GOT3 (cell line): ENCODE measurements at places on chromosomes 11 and 22.

DNA sequence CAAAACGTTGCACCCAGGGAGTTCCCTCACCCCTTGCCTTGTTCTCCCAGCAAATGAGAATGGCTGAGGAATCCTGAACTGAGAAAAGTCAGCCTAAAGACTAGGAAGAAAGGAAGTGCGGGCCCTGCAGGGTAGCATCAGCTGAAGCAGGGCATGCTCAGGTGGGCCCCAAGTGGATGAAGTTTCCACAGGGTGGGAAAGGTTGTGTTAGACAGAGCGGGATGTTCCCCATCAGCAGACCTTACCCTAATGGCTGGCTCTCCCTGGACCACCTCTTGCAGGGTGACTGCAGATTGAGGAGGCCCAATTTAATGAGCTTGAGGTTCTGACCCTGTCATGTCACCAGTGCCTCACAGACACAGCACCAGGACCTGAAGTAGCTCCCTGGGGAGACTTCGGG is 81.5 kb upstream of the MYOD1 start:
- no peak for DNase-seq

DNA sequence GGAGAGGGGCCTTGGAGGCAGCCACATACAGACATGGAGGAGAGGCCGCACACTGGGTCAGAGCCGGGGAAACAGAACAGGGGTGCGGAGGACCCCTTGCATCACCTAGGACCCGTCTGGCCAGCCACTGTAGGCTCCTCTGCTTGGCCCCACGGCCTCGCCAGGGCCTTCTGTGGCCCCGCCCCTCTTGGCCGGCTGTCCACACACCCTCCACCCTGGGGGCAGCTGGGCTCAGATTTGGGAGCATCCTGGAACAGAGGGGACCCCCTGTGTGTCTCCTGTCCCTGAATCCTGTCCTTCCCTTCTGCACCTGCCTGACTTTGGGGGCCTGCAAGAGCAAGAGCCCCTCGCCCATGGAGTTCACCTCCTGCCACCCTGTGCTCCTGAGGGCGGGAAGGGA is 7.9 kb upstream of the TH start:
- no peak for DNase-seq

- no peak for DNase-seq
These were observed 1059.6 kb upstream of the RAG2 start for GRCh38 chr11:37657645-37658044.

- DNase-seq = no peak
These were observed 241.6 kb downstream of the SWAP70 start for GRCh38 chr11:9905501-9905951.

DNA sequence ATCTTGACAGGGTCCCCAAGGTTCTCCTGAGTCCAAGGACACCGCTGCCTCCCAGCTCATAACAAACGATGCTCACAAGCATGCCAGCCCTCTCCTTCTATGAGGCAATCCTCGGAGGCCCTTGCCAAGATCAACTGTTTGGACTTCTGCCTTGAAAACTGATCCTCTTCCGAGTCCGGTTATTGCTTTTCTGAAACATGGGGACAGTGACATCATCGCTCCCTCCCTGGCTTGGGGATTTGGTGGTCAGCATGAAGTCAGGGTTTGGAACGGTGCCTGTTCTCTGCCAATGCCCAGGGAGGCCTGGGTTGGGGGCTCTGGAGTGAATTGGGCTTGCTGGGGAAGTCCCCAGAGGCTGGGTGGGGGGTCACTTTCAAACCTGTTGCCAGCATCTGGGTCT is 149.3 kb downstream of the FBXO7 start:
- DNase-seq = no peak

- DNase-seq = no peak
These were observed 47.3 kb downstream of the QSER1 start for GRCh38 chr11:32939866-32940265.

GRCh38 chr11:32148895-32149294 is 58.0 kb downstream of the RCN1 start:
- DNase-seq = no peak

GRCh38 chr11:3626250-3626960 is 15.4 kb downstream of the ART5 start:
- no peak for DNase-seq

DNA sequence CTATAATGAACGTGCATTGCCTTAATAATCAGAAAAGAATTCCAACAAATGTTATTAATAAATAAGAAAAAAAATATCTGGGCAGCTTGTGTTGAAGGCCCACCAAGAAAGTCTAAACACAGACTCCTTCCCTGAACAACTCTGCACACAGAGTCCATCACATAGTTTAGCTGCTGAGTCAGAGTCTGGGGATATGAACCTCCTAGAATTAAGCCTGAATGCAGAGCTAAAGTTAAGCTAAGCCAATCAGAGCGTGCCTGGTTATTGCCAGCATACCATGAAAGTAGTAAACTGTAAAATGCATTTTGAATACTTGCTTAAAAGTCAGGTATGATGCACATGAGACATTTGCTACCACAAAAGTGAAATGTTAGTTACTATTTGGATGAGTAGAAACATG is 25.6 kb upstream of the TENM4 start:
- no peak for DNase-seq

GRCh38 chr11:110123003-110123402 is 29.8 kb downstream of the ZC3H12C start:
- DNase-seq = no peak

GRCh38 chr11:74720596-74721478 is 10.4 kb downstream of the CHRDL2 start:
- no peak for DNase-seq

DNA sequence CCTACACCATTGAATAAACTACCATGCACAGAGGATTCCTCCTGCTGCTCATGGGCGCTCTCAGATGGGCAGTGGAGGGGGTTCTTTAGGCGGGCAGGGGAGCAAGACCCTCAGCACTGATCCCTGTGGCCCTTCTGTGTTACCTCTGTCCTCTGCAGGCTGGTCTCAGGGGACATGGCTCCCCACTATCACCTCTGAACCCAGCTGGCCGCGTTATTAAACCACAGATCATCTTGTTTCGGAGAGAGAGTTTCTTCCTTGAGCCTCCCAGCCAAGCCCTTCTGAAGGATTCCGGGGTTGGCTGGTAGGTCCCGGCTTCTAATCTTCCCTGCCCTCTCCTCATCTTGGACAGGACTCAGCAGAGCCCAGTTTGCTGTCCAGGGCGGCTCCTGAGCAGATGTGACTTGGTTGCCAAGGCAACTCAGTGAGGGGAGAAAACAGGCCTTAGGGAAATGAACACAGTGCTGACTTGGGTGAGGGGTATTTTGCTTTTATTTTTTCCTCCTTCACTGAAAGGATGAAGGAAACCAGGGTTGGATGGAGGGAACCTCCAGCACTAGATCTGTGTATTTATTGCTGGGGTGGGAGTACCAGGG is 13.3 kb downstream of the APOL3 start:
- no peak for DNase-seq

DNA sequence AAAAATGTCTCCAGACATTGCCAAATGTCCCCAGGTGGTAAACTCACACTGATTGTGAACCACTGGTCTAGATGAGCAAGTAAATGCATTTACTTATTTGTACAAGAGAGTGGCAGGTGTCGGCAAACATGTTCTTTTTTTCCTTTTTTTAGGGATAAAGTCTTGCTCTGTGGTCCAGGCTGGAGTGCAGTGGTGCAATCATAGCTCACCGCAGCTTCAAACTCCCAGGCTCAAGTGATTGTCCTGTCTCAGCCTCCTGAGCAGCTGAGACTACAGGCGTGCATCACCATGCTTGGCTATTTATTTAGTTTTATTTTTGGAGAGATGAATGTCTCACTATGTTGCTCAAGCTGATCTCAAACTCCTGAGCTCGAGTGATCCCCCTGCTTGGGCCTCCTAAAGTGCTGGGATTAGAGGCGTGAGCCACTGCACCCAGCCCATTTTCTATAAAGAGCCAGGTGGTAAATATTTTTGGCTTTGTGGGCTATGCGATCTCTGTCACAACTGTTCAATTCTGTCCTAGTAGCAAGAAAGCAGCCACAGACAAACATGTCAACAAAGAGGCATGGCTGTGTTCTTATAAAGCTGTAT is 1.4 kb downstream of the VPREB1 start:
- DNase-seq = no peak

- no peak for DNase-seq
These were observed 29.1 kb downstream of the IRAG1 start for GRCh38 chr11:10664496-10664895.

DNA sequence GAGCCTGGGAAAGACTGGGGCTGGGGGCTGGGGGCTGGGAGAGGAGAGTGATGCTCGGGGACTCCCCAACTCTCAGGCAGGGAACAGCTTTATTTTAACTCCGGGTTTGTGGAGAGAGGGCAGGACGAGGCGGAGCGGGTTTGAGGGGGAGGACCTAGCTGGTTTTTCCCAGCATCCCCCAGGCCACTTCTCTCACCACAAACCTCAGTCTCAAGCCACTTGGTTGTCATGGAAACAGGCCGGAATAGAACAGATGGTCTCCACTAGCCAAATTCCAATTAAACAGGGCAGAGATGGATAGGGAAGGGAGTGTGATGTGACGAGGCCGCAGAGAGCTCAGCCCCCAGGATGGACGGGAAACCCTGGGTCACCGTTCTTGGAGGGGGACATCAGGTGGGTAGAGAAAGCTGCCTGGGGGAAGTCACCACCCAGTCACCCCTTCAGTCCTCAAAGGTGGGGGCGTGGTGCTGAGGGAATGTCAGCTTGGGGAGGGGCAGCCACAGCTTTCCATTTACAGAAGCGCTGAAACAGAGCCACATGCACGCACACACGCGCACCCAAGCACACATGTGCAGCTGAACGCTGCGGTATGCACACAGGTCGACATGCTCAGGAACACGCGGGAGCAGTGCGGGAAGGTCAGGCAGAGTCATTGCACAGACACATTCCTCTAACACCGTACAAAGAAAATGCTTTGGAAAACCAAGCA is 19.2 kb downstream of the NECTIN1 start:
- no peak for DNase-seq

DNA sequence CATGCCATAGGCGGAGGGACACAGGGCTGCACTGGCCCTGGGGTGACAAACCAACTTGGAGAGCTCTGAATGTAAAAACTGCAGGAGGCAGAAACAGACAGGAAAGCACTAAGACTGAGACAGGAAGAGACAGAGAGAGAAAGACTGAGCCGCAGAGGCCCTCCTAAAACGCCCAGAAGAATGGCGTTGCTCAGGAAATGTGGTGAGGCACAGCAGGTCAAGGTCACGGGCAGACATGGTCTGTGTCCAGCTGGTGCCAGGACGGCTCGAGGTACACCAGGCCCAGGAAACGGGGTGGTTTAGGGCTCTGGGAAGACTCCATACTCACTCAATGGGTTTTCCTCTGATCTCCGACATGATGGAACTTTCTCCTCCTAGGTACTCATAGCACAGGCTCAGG is 29.1 kb downstream of the MAFF start:
- no peak for DNase-seq

- no peak for DNase-seq
These were observed 20.2 kb downstream of the C11orf96 start for GRCh38 chr11:43962383-43963278.

DNA sequence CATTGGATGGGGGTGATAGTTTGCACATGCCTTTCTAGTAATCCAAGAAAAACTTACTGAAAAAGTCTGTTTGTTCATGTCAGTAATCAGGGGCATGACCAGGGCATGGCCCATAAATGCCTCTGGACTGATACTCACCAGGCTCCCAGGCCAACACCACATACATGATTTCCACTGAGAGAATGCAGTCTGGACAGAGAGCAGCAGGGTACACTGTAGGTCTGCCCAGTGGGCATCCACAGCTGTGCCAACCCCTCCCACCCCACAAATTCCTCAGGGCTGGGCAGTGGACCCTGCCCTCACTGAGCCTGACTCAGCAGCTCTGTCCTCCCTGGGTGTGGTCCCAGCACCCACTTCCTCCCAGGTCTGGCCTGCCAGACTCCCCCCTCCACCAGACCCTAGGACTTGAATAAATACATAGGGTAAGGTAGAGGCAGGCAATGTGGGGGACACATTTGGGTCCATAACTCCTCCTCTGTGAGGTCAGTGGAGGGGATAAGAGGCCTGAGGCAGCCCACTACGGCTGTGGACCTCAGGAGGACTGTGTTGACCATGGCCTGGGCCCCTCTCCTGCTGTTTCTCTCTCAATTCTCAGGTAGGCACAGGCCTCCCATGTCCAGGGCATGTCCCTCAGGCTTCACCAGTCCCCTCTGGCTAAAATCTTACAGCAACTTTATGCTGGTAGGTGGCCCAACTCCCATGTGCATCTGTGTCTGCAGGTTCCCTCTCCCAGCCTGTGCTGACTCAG is 92.2 kb upstream of the TOP3B start:
- no peak for DNase-seq
